ENCODE measurements at places on chromosomes 13 and 19.
A peak's percentile ranks its signal among the peaks of the same experiment; 100 is the strongest.

DNA sequence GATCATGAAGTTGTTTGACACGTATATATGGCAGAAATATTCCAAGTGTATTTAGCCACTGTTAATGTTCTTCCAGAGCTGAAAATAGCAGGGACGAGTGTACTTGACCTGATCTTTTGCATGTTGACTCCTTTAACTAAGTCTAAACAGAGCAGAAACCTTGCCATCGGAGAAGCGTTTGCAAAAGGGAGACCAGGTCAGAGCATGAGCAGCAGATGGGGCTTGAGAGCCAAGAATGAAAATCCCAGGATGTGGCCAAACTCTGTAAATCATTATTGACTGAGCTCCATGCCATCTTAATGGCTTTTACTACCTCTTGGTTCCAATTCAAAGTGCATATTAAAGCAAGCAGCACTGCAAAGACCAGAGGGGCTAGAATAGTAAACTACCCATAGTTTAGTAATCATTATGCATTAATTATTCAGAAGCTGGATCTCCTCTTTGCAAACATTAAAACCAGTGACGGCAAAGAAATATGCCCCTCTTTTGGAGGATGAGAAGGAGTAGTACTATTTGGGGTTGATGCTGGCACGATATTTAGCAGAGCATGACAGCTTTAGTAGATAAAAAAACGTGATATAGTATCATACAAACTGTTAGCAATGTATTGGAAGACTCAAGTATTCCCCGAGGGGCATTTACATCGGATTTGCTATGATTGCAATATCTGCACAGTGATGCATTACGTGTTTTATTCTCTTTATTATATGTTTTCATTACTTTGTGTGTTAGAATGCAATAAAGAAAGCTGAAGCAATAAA lies 55.7 kb downstream of the FAM216B start:
- no peak for DNase-seq

DNA sequence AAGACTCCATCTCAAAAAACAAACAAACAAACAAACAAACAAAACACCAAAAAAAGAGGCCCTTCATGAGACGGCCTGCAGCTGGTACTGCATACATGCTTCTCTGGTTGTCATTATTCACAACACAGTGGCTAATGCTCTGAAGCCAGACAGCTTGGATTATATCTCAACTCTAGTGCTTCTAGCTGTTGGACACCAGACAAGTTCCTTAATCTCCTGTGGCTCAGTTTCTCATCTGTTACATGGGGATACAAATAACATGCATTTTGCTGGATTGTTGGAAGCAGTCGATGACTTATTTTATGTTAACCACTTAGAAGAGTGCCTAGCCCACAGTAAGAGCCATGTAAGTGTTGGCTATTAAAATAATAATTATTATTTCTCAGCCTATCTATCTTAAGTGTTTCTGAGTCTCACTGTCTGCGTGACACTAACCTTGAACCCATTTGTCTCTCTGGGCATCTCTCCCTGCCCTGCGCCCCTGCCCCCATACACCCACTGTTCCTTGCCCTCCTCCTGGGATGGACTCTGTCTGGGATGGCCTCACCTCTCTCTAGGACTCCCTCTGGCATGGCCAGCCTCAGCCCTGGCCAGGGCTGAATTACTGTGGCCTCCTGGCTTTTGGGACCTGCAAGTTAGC lies 3.1 kb upstream of the JUNB start:
- no peak for DNase-seq

GRCh38 chr19:44878120-44878865 lies 12.8 kb upstream of the TOMM40 start:
- no peak for DNase-seq

DNA sequence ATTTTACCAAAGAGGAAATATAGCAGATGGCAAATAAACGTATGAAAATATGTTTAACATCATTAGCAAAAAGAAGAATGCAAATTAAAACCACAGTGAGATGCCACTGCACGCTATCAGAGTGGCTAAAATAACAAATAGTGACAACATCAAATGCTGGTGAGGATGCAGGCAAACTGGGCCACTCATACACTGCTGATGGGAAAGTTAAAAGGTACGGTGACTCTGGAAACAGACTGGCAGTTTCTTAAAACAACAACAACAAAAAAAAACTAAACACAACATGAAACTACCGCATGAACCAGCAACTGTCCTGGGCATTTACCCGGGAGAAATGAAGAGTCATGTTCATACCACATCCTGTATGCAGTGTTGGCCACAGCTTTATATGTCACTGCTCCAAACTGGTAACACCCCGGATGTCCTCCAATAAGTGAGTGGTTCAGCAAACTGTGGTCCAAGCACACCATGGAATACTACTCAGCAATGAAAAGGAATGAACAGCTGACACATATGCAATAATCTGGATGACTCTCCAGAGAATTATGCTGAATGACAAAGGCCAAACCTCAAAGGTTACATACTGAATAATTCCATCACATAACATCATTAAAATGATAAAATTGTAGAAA lies 22.3 kb downstream of the EPS15L1 start:
- no peak for DNase-seq

DNA sequence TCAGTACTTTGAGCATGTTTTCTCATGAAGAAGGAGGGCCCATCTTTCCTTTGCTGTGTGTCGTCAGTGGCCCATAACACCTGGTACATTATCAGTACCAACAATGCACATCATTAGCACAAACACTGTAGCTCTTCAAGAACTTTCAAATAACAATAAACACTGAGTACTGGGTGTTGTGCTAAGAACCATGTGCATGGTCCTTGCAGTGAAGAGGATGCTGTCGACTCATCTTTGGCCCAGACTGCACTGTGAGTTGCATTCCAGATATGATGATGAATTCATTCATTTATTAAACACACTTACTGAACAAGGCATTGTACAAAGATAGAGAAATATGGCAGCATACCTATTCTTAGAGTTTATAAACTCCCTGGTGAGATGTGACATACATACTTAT lies 55.8 kb downstream of the FLT3 start:
- no peak for DNase-seq

DNA sequence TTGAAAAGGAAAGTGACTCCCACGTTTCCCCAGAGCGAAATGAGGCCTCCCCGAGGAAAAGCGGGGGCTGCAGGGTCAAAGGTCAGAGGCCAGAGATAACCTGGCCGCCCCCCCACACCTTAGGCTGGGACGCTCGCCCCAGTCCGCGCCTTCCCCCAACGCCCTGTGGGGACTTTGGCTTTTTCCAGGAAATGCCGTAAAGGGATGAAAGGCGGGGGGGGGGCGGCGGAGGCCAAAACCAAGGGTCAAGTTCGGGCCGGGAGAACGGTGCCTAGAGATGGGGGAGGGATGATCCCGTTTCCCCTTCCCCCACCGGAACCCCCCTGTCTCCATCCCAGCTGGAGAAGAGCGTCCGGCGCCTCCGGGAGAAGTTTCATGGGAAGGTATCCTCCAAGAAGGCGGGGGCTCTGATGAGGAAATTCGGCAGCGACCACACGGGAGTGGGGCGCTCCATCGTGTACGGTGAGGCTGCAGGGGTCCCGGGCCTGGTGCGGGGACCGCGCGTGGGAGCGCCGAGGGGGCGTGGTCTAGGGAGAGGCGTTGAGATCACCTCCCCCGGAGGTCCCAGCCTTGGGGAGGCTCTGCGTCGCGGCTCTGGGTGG lies 575 bp downstream of the SHFL start:
- no peak for DNase-seq

- no peak for DNase-seq
These were observed 38.7 kb downstream of the KLF2 start for GRCh38 chr19:16363133-16363851.

DNA sequence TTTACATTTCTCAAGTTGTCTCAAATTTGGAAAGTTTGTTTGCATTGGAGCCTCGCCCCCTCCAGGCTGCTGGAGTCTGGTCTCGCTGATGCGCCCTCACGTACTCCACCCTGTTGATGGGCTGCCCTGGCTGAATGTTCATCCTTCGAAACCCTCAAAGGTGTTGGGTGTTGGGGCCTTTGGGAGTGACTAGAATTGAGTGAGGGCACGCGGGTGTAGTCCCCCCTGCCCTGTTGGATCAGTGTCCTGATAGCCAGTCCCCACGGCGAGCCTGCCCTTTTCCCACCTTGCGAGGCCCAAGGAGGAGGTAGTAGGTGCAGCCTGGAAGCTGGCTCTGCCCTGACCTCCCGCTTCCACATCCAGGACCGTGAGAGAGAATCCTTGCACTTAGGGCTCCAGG lies 14.8 kb downstream of the TFDP1 start:
- no peak for DNase-seq

DNA sequence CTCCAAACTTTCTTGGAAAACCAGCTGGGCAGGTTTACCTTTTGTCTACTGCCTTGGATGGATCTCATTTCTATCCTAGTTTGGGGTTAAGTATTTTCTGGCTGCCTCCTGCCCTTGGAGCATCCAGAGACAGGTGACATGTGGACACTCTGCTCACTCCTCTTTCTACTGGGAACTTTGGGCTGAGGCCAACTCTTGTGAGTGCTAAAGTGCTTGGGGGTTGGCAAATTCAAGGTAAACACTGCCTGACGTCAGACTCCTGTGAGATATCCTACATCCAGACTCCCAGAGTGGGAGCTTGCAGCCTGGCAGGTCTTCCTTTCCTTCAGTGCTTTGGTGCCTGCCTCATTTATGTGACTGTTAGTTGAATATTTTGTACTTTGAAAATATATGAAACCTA lies 388.1 kb downstream of the KCNRG start:
- DNase-seq: no peak

DNA sequence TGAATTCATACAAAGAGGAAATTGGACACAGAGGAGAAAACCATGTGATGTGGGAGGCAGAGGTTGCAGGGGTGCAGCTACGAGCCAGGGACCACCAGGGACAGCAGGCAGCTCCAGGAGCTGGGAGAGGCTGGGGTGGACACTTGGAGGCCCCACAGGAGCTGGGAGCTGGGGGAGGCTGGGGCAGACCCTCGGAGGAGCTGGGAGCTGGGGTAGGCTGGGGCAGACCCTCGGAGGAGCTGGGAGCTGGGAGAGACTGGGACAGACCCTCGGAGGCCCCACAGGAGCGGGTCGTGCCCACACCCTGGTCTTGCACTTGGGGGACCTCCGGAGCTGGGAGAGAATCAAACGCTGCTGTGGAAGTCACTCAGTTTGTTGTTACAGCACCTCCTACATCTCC lies 141.7 kb downstream of the SOX1 start:
- DNase-seq: no peak

GRCh38 chr13:31007417-31007816 lies 75.0 kb downstream of the TEX26 start:
- no peak for DNase-seq

DNA sequence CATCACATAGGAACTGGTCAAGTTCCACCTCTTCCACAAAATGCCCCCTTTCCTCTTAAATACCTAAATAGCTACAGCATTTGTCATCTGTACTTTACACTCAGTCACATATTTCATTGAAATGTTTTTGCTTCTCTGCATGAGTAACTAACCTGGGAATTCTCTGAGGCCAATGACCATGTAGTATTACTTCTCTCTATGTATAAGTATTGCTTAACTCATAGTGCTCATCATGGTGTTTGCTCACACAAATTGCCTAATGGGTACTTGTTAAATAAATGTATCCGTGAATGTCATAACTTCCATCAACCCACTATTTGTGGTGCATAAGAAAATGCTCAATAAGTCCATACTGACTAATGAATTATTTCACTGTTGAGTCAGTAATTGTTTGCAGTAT lies 115.5 kb downstream of the FGF14 start:
- DNase-seq: peak; percentile 40

- DNase-seq: no peak
These were observed 5.7 kb downstream of the R3HDM4 start for GRCh38 chr19:907183-907853.

GRCh38 chr19:42496460-42497133 lies 31.7 kb downstream of the CEACAM1 start:
- DNase-seq: no peak

- DNase-seq: no peak
These were observed 232.5 kb downstream of the GPC5 start for GRCh38 chr13:91630946-91631345.

- DNase-seq: no peak
These were observed 10.1 kb downstream of the NLRP12 start for GRCh38 chr19:53813996-53814395.

- no peak for DNase-seq
These were observed 5.0 kb upstream of the ADM5 start for GRCh38 chr19:49684251-49684982.

- DNase-seq: no peak
These were observed 6.6 kb downstream of the CLDN10 start for GRCh38 chr13:95559100-95559499.

GRCh38 chr19:46482631-46483030 lies 11.3 kb upstream of the PNMA8A start:
- DNase-seq: no peak

- no peak for DNase-seq
These were observed 2.2 kb downstream of the FLT3LG start for GRCh38 chr19:49475995-49476880.

DNA sequence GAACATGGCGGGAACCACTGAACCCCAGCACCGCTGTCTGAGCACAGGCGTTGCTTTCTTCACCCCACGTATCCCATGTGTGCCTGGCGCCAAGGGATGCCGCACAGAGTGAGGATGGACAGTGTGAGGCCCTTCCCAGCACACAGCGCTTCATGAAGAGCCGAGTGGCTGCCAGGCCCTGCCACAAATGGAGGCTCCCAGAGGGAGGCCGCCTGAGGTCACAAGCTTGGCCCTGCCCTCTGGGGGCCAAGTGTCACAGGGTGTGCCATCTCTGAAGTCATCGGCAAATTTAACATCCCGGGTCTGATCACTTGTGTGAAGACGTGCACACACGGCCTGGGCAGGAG lies 24.4 kb downstream of the MPND start:
- no peak for DNase-seq

DNA sequence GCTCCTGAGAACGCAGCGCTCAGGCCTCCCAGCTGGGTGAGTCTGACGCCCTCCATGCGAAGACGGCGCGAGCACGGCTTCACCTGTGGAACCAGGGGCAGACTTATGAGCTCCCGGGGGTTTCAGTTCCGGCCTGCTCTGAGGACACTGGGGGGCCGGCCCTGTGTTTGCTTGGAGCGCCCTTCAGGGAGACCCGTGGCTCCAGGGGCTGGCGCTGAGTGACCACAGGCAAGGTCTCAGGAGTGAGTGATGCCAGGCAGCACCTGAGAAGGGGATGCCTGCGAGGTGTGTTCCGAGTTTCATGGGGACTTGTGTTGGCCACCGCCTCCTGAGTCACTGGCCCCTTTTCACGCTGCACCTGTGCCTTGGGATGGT lies 4.5 kb downstream of the MCF2L start:
- no peak for DNase-seq

GRCh38 chr13:94711561-94712286 lies 621 bp downstream of the SOX21 start:
- DNase-seq: no peak

DNA sequence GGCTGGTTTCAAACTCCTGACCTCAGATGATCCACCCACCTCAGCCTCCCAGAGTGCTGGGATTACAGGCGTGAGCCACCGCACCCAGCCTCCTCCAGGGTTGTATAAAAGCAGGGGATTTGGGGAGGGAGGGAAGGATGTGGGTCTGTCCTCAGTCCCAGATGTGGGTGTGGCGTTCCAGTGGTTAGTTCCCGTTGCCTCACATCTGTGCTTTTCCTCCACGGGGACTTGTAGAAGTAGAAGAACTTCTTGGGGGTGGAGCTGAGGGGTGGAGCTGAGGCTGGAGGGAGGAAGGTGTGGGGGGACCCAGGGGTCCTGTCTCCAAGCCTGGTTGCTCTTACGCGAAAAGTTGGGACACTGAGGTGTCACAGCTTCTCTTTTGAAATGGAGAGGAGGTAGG lies 514 bp upstream of the MCEMP1 start:
- DNase-seq: no peak

- no peak for DNase-seq
These were observed 483.3 kb downstream of the ZNF536 start for GRCh38 chr19:30855442-30855841.
